ENCODE measurements at places on chromosomes 2 and 18.

DNA sequence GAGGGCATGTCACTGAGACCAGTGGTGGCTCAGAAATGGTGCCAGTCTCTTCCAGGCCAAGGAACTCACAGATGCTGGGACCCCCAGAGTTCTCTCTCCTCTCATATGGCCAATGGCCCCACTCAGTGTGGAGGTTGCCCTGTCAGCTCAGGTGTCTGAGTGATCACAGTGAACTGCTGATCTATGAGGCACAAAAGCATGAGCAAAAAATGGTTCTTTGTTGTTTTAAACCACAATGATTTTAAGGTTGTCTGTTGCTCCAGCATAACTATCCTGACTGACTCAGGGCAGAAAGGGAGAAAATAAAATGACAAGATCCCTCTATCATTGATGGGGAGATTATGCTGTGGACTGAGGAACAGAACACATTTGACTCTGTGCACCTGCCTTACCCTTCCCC lies 57.8 kb downstream of the FBLN7 start:
- DNase-seq, result no peak

DNA sequence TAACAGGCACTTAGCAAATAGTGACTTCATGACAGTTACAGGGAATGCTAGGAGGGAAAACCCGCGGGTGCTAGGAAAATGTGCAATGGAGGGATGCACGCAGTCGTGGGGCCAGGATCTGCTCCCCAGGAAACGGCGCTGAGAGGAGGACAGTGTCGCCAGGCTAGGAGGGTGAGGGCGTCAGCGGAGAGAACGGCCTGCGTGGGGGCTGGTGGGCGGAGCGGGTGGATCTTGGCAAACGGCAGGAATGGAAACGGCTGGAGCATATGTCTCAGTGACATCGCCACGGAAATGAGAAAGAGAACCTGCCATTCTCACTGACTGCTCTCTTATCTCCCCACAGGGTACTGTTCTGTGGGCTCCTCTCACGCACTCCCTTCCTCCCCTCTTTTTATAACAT lies 478.5 kb upstream of the ID2 start:
- no peak for DNase-seq

- DNase-seq, result no peak
These were observed 25.4 kb downstream of the SESTD1 start for GRCh38 chr2:179239195-179239594.

DNA sequence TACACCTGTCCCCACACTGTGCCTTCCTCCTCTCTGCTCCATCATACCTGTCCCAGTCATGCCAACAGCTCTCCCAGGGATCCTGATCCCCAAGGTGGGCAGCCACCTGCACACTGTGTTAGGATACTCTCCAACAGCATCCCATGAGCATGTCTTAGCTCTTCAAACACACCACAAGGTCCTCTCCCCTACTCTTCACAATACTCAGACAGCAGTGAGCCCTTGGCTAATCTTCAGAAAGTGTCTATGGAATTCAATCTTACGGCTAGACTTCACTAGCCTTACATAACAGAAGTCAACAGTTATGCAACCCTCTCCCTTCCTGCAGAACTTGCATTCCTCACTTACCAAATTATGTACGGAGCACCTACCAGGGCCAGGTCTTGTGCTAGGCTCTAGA lies 79.9 kb downstream of the MYO5B start:
- no peak for DNase-seq

DNA sequence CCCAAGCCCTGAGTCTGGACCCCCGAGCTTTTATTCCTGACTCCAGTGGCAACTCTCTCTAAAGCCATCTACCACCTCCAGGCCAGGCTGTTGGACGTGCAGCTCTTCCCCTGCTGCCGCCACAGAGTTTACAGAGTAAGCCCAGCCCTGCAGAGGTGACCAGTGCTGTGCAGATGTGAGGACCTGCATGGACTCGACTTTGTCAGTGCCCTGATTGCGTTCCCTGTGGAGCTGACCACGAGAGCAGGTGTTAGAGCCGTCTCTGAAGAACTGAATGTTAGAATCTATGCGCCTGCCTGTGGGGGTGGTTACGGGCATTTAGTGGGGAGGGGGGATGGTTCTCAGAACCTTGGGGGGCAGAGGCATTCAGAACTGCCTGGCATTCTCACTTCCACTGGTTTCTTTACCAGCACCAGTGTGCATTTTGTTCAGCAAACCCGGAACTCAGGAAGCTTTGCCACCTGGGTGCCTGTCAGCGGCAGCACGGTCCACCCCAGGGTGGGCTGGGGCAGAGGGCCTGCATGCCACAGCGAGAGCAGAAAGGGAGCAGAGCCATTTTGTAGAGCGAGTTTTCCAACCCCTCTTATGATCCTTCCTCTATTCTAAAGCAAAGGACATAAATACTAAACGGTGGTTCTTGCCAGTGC lies 137.9 kb downstream of the KLHL29 start:
- DNase-seq, result no peak

GRCh38 chr2:79860228-79861058 lies 347.6 kb downstream of the CTNNA2 start:
- peak; percentile 81 for DNase-seq

GRCh38 chr2:233325814-233326213 lies 18.2 kb downstream of the SAG start:
- no peak for DNase-seq

- no peak for DNase-seq
These were observed 55.6 kb upstream of the ACMSD start for GRCh38 chr2:134782792-134783191.

DNA sequence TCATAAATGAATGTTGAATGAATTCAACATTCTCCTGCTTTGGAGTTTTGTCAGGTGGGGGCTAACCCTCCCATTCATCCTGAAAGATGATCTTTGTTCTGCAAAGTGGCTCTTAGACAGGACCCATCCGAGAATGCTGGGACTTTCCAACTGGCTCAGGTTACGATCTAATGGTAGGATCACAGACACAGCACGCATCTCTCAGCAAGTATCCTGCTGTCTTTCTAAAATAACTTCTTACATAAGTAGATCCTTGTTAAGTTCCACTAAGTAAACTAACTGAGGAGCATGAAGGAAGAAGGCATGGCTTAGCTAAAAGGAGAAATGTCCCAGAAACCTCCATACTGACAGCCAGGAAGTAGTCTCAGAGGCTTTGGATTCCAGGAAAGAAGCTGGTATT lies 23.7 kb downstream of the CYP27A1 start:
- peak; percentile 41 for DNase-seq

DNA sequence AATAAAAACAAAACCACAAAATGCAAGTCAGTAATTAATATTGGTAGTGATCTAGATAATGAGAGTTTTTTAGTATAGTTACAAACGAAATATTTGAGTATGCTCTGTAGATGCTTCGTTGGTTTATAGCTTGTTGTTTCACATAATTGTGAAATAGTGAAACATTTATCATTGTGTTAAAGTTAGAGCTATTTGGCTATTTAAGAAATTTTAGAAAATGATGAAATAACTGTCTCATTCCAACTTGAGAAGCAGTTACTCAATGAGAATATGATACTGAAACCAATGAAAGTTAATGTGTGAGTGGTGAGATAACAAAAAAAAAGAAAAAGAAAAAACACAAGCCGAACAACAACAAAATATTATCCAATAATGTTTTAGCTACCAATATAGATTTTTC lies 475.6 kb upstream of the ZEB2 start:
- no peak for DNase-seq

GRCh38 chr2:129296806-129297205 lies 682.7 kb upstream of the RAB6C start:
- no peak for DNase-seq

GRCh38 chr2:64212346-64212745 lies 68.1 kb upstream of the PELI1 start:
- no peak for DNase-seq

DNA sequence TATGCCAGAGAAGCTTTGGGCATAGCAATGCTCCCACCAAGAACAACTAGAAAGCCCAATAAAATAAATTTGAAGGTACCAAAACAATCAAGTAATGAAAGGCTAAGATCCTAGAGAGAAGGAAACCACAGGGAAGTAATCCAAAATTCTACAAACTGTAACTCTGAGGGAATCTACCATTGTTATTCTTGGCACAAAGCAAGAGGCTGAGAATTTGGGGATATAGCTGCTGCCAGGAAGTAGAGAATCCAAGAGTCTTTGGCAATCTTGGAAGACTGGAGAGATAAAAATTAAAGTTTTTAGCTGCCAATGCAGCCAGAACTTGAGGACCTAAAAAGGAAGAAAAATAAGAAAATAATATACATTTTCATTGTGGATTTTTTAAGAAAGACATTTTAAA lies 68.5 kb downstream of the PIGN start:
- peak; percentile 9 for DNase-seq

DNA sequence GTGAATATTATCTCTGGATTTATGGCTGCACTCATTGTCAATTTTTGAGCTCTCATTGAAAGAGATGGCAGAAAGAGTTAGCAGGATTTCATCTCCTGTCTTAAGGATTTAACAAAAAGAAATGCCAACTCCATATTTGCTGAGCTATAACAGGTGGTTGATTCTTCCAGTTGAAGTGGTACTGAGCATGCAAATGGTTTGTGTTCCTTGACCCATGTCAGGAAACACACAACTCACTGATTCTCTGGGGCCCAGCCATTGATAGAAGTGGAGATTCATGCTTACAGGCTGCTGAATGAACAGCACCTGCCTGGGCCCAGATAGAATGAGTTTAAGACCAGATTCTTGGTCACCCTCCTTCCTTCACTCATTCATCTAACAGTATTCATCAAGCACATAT lies 128.8 kb downstream of the CERS6 start:
- peak; percentile 51 for DNase-seq
